ENCODE measurements at places on chromosomes 11 and 22. TPM values are rescaled to one million over a fixed set of nuclear protein-coding genes. Genes with fewer than 3 reads are reported as not detected.

Gene MUC2
- total RNA-seq, result not detected

Gene KCTD14
- total RNA-seq, result 1.7 TPM

Gene SYT12
- under 0.01 TPM for total RNA-seq

Gene TRIM29
- total RNA-seq, result 0.57 TPM

Gene CHEK1
- total RNA-seq, result 55.7 TPM

Gene MIAT
- 1.1 TPM for total RNA-seq

Gene TYR
- not detected for total RNA-seq

Gene KCNJ1
- total RNA-seq, result not detected

Gene FXYD6
- total RNA-seq, result not detected

Gene GP1BB
- total RNA-seq, result 2.1 TPM

Gene TRPC6
- 0.66 TPM for total RNA-seq

Gene OR10D3
- under 0.01 TPM for total RNA-seq

Gene PGR
- total RNA-seq, result under 0.01 TPM

Gene PDE2A
- 2.9 TPM for total RNA-seq

Gene PARVG
- total RNA-seq, result not detected

Gene INTS4
- total RNA-seq, result 50.7 TPM

Gene OR52E8
- total RNA-seq, result 1.0 TPM

Gene CELSR1
- under 0.01 TPM for total RNA-seq

Gene HBB
- not detected for total RNA-seq

Gene ST3GAL4
- total RNA-seq, result 21.0 TPM

Gene YPEL4
- total RNA-seq, result 0.14 TPM

Gene CD3D
- not detected for total RNA-seq

Gene EIF1AD
- 55.7 TPM for total RNA-seq

Gene CHRDL2
- total RNA-seq, result not detected

Gene PLAAT5
- total RNA-seq, result not detected

Gene HTR3B
- total RNA-seq, result not detected

Gene PGA5
- not detected for total RNA-seq

Gene OR52A5
- not detected for total RNA-seq

Gene PARVA
- 60.2 TPM for total RNA-seq

Gene OR5B21
- total RNA-seq, result not detected

Gene MRGPRE
- total RNA-seq, result not detected

Gene PYGM
- total RNA-seq, result 0.88 TPM

Gene SAA2
- not detected for total RNA-seq

Gene MAFF
- total RNA-seq, result 64.6 TPM

Gene XKR3
- total RNA-seq, result not detected

Gene INPP5J
- 0.66 TPM for total RNA-seq

Gene DNAJB13
- not detected for total RNA-seq

Gene RIBC2
- total RNA-seq, result 0.44 TPM

Gene PATE2
- total RNA-seq, result not detected

Gene PKNOX2
- total RNA-seq, result 2.8 TPM

Gene FOLR2
- not detected for total RNA-seq

Gene ZNF280B
- 1.6 TPM for total RNA-seq

Data from placental pericyte (primary cell).